Tracheal epithelial cell (primary cell): ENCODE measurements at places on chromosomes 3 and 15. TPM values are rescaled to one million over a fixed set of nuclear protein-coding genes. Genes with fewer than 3 reads are reported as not detected.

CRTC3 gene
- total RNA-seq: 7.2 and 8.5 TPM in 2 replicates

SLC28A1 gene
- total RNA-seq: not detected in 2 replicates

ZSCAN29 gene
- total RNA-seq: 33.3 and 38.2 TPM in 2 replicates

AHSG gene
- not detected in 2 replicates for total RNA-seq

GOLGA8R gene
- 0.24 and 1.5 TPM in 2 replicates for total RNA-seq

SRGAP3 gene
- 8.2 and 22.6 TPM in 2 replicates for total RNA-seq

TAGLN3 gene
- total RNA-seq: 1.1 and 3.6 TPM in 2 replicates

GNB4 gene
- 11.9 and 26.0 TPM in 2 replicates for total RNA-seq

FOXB1 gene
- not detected in 2 replicates for total RNA-seq

SUCLG2 gene
- 39.8 and 45.0 TPM in 2 replicates for total RNA-seq

TERC gene
- 807 and 1,776 TPM in 2 replicates for total RNA-seq

CD276 gene
- total RNA-seq: 31.5 and 76.1 TPM in 2 replicates

LARP6 gene
- 27.1 and 32.0 TPM in 2 replicates for total RNA-seq

NRROS gene
- under 0.01 TPM in 1 of 2 replicates, not detected in the other for total RNA-seq

ALDH1A2 gene
- 0.64 and 2.7 TPM in 2 replicates for total RNA-seq

WNT7A gene
- total RNA-seq: 8.1 and 28.0 TPM in 2 replicates

COL6A6 gene
- total RNA-seq: not detected in 2 replicates

CPNE9 gene
- total RNA-seq: not detected in 2 replicates

FOXL2NB gene
- total RNA-seq: 0.96 TPM in 1 of 2 replicates, not detected in the other

ANKRD63 gene
- total RNA-seq: not detected in 2 replicates

SEMA7A gene
- 4.3 and 91.6 TPM in 2 replicates for total RNA-seq

C3orf49 gene
- total RNA-seq: not detected in 2 replicates

WDR73 gene
- total RNA-seq: 19.3 and 25.2 TPM in 2 replicates

SERPINI2 gene
- total RNA-seq: not detected in 2 replicates

AMOTL2 gene
- total RNA-seq: 61.8 and 114 TPM in 2 replicates

SI gene
- total RNA-seq: not detected in 2 replicates

EPHB1 gene
- total RNA-seq: 0.96 TPM in 1 of 2 replicates, not detected in the other

UBR1 gene
- 19.5 and 19.6 TPM in 2 replicates for total RNA-seq

IMPG2 gene
- under 0.01 TPM in 2 replicates for total RNA-seq

ADAM10 gene
- 120 and 133 TPM in 2 replicates for total RNA-seq
